Stimulated activated CD4-positive, alpha-beta T cell treated with anti-CD3 and anti-CD28 coated beads, Interleukin-15, amount 100 ng/mL, for 1 hour (primary cell): ENCODE measurements at places on chromosomes 4 and X.

- DNase-seq: no peak
These were observed 707 bp upstream of the OTUD4 start for GRCh38 chr4:145181091-145181501.

DNA sequence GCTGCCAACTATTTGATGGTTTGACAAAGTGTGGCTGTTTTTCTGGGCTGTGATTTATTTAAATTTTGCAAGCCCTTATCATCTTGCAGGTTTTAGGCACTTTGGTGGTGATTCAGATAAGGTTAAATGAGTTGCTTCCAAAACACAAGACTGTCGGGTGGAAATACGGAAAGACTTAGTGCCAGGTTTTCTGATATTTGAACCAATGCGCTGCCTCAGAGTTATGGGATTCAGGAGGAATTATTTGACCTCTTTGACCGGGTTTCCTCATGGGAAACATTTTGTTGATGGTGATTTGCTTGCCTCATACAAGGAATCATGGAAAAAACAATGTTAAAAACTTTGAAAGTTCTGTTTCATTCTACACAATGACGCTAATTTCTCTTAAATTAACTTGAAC, 136.1 kb upstream of the MAP9 start:
- DNase-seq: no peak

- DNase-seq: no peak
These were observed 1045.6 kb downstream of the GLUD2 start for GRCh38 chrX:122092978-122093377.

GRCh38 chr4:154467886-154468285, 23.7 kb downstream of the DCHS2 start:
- no peak for DNase-seq

DNA sequence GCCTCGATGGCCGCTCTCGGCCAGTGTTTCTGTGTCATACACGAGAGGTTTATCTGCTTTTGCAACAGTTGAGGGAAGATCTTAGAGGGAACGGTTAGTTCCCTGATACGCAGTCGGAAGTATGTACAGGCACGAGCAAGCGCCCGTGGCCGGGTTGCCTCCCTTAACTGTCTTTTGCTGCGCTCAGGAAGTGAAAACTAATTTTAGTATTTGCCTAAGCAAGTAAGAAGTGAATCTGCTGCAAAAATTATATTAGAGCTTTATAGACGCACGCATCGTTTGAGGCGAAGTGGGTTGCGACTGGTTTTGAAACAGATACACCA, 695 bp downstream of the MTM1 start:
- DNase-seq: no peak

- DNase-seq: no peak
These were observed 635.6 kb upstream of the PCDH10 start for GRCh38 chr4:132513491-132513890.

- DNase-seq: no peak
These were observed 297.3 kb downstream of the TENM3 start for GRCh38 chr4:182540496-182540895.

- no peak for DNase-seq
These were observed 192.7 kb downstream of the PTTG2 start for GRCh38 chr4:38152721-38153386.

GRCh38 chr4:147589586-147589985, 27.6 kb upstream of the TMEM184C start:
- DNase-seq: no peak

DNA sequence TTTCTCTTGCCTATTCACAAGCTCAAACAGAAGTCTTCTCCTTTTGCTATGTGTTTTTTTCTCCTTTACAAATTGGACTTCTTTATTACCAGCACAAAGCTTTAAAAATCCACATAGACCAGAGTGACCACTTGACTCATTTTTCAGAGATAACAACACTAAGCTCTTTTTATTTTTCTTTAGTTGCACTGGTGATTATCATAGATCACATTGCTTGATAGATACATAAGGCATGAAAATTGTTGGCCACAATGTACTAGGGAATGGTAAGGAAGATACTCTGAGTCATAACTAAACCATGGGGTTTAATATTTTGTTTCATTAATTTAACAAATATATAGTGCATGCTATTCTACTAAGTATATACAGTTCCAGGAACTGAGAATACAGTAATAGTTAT, 159.0 kb downstream of the GASK1B start:
- no peak for DNase-seq

GRCh38 chr4:124111922-124112321, 600.6 kb downstream of the ANKRD50 start:
- DNase-seq: no peak

- DNase-seq: no peak
These were observed 21.4 kb upstream of the USO1 start for GRCh38 chr4:75702919-75703411.

DNA sequence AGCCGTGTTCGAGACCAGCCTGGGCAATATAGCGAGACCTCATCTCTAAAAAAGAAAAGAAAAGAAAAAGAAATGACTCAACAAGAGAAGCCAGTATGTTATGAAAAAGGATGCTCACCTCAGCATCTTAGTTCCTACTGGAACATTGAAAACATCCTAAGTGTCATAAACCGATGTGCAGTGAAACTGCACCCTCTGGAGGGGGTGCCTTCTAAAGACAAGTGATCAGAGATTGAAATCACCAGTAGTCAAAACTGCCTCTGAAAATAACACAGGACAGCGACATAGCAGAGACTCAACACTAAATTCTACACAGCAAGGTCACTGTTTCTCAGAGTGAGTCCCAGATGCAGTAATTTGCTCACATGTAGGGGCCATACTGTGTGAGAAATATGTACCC, 28.0 kb upstream of the ATP6AP2 start:
- DNase-seq: no peak

DNA sequence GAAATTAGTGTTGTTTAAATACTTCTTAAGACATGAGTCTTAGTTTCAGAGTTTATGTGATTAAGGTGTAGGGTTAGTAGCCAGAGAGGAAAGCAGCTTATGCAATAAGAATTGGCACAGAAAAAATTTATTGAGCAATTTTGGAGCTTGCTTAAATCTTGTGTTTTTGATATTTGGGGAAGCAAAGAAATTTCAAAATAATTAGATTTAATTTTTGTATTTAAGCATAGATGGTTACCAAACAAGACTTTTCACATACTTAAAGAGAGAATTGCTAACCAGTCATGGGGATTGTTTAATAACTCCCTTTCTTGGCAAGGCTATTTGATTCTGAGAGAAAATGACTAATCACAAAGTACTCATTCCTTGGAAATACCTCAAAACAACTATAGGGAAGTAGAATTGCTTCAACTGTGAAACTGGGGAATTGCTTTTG, 202.0 kb upstream of the GRID2 start:
- no peak for DNase-seq

GRCh38 chr4:110188113-110188512, 10.3 kb downstream of the ELOVL6 start:
- DNase-seq: no peak

- no peak for DNase-seq
These were observed 886 bp downstream of the DCLK2 start for GRCh38 chr4:150079081-150079581.

DNA sequence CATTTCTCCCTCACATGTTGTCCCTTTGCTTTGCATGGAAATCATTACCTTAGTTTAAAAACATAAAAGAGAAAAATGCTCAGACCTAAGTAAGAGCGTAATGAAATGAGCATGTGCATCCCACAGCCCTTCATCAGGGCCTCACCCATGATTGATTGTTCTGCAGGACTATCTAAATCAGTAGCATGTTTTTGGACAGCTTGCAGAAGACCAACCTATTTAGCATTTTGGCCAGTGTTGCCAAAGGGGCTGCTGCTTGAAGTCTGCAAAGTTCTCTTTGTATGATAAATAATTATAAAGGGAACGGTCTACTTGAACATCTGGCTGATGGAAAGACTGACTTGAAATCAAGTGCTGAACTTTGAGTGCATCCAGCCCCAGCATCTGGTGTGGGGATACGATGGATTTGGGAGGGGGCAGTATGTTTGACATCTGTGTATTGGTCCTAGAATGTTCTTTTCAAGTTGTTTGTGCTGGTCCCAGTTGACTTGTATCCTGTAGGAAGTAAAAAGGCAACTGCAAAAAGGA, 76.1 kb upstream of the LIMCH1 start:
- no peak for DNase-seq

DNA sequence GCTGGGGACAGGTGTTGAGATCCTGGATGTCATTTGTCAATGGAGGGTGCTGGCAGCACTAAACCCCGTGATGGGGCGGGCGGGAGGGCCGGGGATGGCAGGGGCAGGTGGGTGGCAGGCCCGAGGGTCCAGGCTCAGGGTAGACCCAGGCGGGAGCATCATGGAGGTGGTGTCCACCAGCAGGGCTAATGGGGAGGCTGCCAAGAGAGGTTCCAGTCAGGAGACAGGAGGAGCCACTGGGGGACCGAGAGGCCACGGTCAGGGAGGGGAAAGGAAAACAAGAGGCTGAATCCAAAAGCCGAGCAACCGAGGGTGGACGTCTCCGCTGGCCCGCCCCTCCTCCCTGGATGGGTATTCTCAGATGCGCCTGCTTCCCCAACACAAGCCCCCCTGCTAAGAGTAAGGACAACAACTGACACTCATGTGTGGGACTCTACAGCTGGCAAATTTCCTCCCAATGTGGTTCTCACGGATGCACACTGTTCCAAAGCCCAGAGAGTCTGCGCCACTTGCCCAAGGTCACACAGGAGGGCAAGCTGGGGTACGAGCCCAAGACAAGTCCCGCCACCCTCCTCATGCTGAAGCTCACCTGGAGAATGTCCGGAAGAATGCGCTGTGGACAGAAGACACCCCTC, 132.0 kb downstream of the CPZ start:
- no peak for DNase-seq

DNA sequence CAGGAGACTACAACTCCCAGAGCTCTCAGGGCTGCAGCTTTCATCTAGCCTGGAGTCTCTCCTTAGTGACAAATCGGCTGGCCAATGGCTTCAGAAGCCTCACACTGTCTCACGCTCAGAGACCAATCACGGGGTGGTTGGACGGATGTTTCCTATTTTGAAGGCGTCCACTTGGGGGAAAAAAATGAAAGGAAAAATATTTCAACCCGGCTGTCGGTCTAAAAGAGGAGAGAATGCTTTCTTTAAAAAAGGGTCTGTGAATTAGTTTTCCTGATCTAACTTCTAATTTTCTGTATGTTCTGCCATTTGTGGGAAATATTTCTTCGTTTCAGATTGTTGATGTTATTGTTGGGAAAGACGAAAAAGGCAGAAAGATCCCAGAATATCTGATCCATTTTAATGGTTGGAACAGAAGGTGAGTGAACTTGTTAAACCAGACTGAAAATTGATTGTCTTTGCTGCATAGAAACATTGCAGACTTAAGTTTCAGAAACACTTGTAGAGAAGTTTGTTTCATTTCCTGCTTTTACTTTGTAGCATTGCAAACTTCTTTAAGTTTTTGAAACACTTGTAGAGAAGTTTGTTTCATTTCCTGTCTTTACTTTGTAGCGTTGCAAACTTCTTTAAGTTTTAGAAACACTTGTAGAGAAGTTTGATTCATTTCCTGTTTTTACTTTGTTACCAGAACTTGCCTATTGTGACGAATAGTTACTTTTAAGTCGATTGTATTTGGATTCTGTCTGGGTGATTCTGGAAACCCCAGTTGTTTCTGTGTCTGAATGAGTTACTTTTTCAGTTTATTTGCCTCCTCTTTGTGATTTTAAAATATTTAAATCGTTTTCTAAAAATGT, 1.6 kb downstream of the MSL3 start:
- DNase-seq: peak; percentile 37

GRCh38 chr4:56092540-56092939, 143.8 kb downstream of the CEP135 start:
- DNase-seq: no peak

- no peak for DNase-seq
These were observed 252.6 kb downstream of the ANKRD50 start for GRCh38 chr4:124459941-124460310.

DNA sequence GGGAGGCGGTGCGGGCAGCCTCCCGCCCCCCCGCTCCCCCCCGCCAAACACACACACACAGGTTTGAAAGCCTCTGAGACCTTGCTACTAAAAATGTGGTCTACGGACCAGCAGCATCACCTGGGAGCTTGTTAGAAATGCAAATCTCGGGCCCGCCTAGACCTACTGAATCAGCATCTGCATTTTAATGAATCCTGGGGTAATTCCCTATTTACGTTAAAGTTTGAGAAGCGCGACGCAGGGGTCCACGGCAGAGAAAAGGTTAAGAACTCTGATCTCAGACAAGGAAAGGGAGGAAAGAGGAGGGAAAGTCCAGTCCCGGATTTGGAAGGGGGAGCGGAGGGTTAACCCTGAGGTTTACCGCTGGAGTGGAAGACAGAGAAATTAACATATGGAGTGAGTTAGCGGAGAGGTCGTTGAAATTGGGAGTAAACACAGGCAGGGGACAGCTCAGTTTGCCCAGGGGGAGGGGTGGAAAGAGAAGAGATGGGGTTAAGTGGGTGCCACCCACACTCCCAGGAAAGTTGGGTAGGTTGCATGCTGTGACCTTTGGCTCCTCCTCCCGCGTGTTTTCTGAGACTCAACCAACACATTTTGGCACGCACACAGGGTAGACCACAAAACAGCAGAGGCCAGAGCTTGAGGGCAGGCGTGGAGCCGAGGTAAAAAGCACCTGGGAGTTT, 483.6 kb downstream of the BCOR start:
- no peak for DNase-seq

GRCh38 chr4:142427456-142427855, 418.6 kb downstream of the INPP4B start:
- no peak for DNase-seq

- DNase-seq: no peak
These were observed 82.2 kb downstream of the MAML3 start for GRCh38 chr4:140071806-140072205.

- no peak for DNase-seq
These were observed 25.1 kb downstream of the EPHA5 start for GRCh38 chr4:65645185-65645584.

- DNase-seq: no peak
These were observed 531.9 kb downstream of the INPP4B start for GRCh38 chr4:142314247-142314646.

GRCh38 chr4:86160426-86160825, 199.4 kb downstream of the MAPK10 start:
- no peak for DNase-seq

DNA sequence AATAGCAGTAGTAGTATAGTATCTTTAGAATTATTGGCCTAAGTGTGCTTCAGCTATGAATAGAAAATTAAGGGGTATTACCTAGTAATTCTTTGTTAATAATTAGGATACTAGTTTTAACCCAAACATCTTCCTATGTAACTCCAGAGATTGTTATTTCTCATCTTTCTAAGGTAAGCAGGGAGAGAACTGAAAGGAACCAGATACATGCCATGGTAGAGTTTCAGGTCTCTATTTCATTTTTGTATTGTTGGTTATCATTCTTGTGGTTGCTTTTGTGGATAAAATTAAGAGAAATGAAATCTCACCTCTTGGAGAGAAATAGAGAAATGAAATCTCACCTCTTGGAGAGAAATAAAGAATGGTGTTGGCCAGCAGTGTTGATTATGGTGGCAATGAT, 597.1 kb upstream of the CT83 start:
- no peak for DNase-seq

GRCh38 chr4:173273941-173274340, 60.2 kb downstream of the HMGB2 start:
- DNase-seq: no peak

DNA sequence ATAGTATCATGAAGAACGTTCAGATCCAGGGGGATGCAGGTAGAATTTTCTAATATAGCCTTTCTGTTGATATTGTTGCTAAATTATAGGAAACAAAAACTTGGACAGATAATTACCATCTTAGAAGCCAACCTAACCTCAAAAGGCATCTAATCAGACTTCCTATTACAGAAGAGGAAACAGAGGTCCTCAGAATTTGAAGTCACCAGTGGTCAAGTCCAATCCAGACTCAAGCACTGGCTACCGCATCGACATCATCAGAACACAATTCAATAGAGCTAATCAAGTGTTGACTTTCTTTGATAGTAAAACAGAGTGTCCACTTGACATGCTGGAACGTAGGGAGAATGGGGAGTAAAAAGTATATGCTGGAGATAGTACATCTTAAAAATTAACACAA, 10.3 kb upstream of the ATP10D start:
- no peak for DNase-seq
